GM23248 (cell line): ENCODE measurements at places on chromosomes 16 and 17.
A peak's percentile ranks its signal among the peaks of the same experiment; 100 is the strongest.

GRCh38 chr17:44557651-44558285 is 484 bp downstream of the FZD2 start:
- peak; percentile 85 for DNase-seq

DNA sequence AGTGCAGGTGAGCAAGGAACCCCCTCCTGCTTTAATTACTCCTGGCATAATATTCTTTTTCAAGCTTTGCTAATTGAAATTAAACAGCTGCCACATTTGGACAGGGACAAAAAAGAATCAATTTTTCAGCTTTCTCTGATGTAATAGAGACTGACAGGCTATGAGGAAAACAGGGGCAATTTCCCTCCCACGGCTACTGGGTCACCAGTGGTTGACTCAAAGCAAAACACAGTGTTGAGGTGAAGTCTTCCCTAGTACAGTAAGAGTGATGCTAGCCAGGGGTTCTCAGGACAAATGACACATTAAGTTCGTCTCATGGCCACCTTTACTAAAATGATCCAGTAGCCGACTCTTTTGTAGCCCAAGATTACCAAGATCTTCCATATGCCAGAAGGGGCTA is 38.6 kb upstream of the PMFBP1 start:
- no peak for DNase-seq

GRCh38 chr17:9931144-9931741 is 26.2 kb upstream of the RCVRN start:
- DNase-seq, result no peak

GRCh38 chr16:54125751-54126655 is 160.6 kb downstream of the IRX3 start:
- no peak for DNase-seq

DNA sequence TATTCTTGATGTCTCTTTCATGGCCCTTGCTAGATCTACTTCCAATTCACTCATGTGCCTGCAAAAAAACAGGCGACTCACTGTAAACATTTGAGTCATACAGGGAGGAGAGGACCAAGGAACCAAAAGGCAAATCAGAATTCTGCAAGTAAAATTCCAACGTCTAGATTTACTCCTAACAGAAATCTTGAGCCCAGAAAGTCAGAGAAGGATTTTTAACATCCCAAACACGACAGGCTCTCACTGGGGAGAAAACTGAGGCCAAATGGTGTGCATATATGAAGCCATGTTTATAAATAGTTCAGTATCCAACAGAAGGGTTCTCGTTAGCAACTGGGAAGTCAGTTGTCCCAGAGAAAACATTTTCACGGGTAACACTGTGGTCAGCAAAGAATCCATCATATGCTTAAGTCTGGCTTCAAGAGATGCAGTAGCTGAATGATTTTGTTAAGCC is 40.1 kb downstream of the LITAF start:
- DNase-seq, result peak; percentile 65

DNA sequence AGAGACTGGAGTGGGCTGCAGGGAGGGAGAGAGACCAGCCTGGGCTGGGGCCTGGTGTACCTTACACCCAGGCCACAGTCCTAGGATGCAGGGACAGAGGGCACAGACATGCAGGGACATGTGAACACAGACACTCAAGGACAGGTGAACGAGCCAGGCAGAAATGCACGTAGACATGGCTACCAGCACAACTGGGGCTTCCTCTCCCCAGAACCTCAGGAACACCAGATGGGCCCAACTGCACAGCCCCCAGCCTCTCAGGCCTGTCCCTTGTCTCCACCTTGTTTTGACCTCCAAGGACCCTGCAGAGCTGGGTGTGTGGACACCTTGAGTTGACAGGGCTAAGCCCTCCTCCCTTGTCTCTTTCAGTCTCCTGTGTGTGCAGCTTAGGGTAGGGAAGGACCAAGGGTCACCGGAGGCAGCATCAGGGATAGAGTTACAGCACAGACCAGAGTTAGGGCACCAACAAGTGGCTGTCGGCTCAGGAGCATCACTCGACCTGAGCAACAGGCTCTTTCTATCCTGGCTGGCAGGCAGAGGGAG is 9.2 kb downstream of the SEZ6 start:
- no peak for DNase-seq

GRCh38 chr16:89615596-89616090 is 2.2 kb downstream of the DPEP1 start:
- peak; percentile 44 for DNase-seq

DNA sequence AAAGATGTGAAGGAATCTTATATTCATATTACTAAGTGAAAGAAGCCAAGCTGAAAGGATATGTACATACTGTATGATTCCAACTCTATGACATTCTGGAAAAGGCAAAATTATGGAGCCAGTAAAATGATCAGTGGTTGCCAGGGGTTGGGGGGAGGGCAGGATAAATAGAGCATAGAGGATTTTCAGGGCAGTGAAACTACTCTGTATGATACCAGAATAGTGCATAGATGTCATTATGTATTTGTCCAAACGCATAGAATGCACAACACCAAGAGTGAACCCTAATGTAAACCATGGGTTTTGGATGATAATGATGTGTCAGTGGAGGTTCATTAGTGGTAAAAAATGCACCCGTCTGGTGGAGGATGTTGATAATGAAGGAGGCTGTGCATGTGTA is 71.0 kb upstream of the ZNF423 start:
- no peak for DNase-seq

DNA sequence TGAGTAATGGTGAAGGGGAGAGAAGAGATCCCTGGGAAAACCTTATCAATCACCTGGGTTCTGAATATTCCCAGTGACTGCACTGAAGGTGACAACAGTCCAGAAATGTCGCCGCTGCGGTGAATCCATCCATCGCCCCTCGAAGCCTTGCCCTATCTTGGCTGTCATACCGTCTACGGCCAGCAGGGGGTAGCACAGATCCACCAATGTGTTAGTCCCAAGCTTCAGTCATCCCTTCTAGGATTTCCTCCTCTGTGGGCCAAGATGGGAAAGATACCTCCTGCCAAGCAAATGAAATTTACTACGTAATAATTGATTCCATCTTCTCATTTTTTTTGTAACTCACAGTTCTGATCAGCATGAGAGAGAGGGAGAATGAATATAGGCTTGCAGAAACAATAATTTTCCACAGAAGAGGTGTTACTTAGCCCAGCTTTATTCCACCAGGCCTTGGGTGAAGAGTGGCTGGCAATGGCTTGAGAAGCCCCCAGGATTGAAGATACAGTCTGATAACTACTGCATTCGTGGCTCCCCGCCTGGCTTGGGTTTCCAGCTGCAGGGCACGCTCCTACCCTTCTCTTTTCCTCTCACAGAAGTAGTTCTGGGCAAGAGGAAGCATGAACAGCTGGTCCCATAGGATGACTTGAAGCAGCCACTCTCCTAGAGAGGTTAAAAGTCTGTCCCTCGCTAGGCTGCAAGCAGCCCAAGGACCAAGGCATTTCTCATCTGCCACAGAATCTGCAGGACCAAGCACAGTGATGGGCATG is 2.6 kb upstream of the FMNL1 start:
- peak; percentile 83 for DNase-seq

DNA sequence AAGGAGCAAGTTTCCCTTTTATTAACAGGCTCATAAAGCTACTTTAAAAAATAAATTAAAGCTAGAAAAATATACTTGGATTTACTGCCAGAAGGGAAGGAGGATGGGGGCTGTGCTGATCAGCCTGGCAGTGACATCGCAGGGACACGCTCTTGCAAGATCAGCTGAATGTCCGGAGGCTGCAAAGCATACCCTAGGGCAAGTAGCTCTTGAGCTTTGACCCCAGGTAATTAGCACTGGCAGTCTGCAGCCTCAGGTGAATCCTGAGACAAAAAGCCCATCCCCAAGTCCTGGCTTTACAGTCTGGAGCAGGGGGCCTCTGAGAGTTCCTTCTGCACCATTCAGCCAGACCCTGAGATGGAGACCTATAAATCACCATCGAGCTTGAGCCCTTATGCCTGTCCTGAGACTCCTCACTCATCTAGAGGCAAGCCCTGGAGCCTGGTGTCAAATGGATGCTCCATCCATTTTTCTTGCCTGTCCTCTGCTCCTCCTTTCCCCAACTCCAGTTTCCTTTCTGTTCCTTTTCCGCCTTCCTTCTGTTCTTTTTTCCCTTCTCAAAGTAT is 131.7 kb downstream of the TMEM114 start:
- no peak for DNase-seq

DNA sequence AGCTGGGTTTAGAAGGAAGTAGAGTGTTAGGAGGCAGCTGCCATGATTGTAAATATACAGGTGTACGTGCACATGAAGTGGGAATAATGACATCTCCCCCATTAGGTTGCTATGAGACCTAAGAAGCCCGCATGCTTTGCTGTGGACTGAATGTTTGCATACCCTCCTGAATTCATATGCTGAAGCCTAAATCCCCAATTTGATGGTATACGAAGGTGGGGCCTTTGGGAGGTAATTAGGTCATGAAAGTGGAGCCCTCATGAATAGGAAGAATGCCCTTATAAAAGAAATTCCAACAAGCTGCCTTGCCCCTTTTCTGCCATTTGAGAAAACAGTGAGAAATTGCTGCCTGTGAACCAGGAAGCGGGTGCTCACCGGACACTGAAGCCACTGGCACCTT is 44.0 kb downstream of the CCDC182 start:
- DNase-seq, result no peak

DNA sequence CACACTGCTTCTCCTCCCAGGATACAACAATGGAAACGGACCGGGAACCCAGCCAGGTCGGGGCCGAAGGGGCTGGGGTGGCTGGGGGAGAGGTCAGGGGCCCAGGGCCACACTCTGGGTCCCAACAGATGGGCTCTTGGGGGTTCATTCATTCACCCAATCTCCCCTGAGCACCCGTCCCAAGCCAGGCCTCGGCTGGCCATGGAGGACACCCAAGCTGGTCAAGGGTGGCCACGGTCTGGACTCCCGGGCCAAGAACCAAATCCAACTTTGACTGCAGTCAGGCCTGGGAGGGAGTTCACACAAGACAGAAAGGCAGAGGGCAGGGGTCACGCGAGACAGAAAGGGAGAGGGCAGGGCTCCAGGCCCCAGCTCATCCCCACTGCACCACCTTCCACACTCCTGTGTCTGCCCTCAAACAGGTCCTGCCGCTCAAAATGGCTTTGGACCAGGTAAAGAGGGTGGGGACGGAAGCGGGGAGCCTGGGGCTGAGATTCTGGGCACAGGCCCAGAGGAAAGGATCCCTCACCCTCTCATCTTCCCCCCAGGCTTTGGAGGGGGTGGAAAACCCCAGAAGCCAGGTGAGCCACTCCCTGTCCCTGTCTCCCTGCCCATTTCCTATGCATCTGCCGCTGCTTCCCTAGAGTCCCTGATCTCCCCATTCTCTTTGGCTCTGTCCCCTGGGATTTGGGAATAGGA is 12.3 kb upstream of the PKMYT1 start:
- DNase-seq, result no peak

DNA sequence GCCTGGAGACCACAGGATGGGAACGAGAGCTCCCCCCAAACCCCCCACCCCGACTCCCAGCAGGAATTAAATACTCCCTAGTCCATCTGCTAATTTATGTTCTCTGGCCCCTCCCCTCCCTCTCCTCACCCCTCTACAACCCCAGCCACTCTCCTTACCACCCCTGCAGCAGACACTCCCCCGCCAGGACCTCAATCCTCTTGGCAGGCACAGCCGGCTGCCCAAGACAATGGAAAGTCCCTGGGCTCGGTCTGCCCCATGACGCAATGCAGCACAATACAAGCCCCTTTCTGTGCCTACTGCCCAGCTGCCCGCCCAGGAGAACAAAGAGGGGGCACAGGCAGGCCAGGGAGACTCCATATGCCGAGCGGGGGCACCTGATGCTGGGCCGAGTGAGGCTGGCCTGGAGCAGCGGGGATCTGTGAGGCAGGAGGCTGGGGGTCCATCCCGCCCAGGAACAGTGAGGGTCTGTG is 30.3 kb upstream of the CDC42EP4 start:
- DNase-seq, result peak; percentile 90

DNA sequence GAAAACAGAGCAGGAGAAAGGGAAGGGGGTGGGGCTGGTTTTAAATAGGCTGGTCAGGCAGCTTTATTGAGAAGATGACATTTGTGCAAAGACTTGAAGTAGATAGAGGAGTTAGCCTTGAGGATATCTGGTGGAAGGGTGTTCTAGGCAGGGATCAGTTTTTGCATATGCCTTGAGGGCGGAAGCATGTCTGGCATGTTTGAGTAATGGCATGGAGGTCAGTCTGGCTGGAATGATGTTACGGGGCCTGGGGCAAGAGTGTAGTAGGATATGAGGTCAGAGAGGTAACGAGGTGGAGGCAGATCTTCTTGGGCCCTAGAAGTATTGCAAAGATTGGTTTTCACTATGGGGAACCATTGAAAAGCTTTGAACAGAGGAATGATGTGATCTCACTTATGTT is 4.8 kb downstream of the RABEP1 start:
- DNase-seq, result no peak

DNA sequence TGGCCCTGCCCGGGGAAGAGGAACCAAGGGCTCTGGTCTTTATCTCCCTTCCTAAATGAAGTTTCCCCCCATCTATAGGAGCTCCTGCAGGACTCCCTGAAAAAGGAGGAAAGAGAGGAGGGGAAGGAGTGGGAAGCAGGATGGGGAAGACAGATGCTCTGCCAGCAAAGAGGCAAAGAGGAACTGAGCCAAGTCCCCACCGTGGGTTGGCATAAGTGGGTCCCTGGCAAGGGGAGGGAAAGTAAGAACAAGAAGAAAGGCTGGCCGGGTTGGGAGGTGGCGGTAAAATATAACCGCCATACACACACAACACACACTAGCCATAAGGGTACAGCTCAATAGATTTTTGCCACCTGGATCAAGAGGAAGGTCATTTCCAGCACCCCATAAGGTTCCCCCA is 6.1 kb upstream of the EIF1 start:
- DNase-seq, result no peak

- no peak for DNase-seq
Observed at GRCh38 chr16:9868606-9869149, 313.6 kb downstream of the GRIN2A start.

DNA sequence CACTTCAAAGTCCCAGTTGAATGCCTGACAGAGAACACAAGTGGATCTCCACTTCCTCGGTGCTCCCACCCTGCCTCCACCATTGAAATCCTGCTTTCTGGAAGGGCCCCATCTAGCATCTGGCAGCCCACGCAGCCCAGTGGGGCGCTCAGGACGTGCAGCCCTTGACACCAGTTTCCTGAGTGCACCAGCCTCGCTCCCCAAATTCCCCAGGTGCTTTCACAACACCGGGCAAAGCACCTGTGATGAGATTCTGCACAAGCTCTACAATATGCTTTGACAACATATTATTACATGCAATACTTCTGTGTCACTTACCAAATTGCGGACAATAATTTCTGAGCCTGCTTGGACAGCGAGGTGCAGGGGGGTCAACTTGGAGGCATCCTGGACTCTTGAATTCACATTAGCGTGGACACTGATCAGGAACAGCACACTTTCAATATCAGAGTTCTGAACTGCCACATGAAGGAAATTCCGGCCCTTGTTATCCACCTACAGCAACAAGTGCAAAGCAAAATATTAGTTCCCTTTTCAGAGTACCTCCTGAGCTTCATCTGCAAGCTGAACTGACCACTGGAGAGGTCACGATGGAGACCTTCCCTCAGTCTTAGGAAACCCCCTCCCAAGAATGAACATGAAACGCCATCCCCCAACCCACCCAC is 33.9 kb downstream of the CYB5D2 start:
- no peak for DNase-seq
